ENCODE measurements at places on chromosomes 7 and 10. TPM values are rescaled to one million over a fixed set of nuclear protein-coding genes. Genes with fewer than 3 reads are reported as not detected.

DNA sequence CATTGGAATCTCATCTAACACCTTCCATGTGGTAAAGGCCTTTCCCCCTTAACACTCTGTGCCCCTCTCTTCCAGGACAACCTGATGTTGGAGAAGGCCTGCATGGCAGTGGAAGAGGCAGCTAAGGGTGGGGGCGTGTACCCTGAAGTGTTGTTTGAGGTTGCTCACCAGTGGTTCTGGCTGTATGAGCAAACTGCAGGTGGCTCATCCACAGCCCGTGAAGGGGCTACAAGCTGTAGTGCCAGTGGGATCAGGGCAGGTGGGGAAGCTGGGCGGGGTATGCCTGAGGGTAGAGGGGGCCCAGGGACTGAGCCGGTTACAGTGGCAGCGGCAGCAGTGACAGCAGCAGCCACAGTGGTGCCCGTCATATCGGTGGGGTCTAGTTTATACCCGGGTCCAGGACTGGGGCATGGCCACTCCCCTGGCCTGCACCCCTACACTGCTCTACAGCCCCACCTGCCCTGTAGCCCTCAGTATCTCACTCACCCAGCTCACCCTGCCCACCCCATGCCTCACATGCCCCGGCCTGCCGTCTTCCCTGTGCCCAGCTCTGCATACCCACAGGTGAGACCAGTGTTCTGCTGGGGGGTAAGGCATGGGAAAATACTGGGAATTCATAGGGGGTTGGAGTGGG lies 12.4 kb downstream of the NDST2 start:
- H3K27me3 ChIP-seq, result no peaks in the 10 kb centered on the region
- H3K4me3 ChIP-seq, result no peak overlapping the region
- no peak overlapping the region for H3K27ac ChIP-seq
- DNase-seq, result no peak
- peaks cover 86% of the 10 kb centered on the region for H3K36me3 ChIP-seq
- no peaks in the 10 kb centered on the region for H3K4me1 ChIP-seq

- no peak overlapping the region for H3K27ac ChIP-seq
- no peaks in the 10 kb centered on the region for H3K4me1 ChIP-seq
- H3K4me3 ChIP-seq, result no peak overlapping the region
These were observed 90.3 kb upstream of the IKZF1 start for GRCh38 chr7:50214126-50214670.

DNA sequence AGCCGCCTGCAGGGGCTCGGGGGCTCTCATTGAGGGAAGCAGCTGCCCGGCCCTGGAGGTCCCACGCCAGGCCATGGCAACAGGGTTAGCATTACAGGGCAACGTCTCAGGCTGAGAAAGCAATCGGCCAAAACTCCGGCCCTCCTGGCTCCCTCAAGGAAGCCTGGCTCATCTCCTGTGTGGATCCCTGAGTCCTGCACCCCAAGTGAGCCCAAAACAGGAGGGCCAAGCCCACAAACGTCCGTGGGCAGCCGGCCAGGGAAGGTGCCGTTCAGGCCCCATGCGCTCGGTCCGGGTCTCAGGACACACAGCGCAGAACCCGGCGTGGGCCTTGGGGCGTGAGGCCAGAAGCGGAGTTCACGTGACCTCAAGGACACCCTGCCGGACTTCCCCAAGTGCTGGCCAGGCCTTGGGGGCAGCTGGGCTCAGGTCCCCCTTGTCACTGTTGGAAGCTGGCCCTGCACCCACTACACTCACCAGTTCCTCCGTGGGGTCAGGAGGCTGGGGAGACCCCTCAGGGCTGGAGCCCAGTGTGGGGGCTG lies 8.0 kb upstream of the PWWP2B start:
- H3K4me1 ChIP-seq, result no peaks in the 10 kb centered on the region
- H3K4me3 ChIP-seq, result no peak overlapping the region
- no peaks in the 10 kb centered on the region for H3K27me3 ChIP-seq
- H3K27ac ChIP-seq, result no peak overlapping the region

GRCh38 chr10:63252095-63252762 lies 119.1 kb downstream of the NRBF2 start:
- no peaks in the 10 kb centered on the region for H3K27me3 ChIP-seq
- DNase-seq, result no peak
- H3K36me3 ChIP-seq, result peaks cover 4% of the 10 kb centered on the region
- peaks cover 9% of the 10 kb centered on the region for H3K4me1 ChIP-seq
- no peak overlapping the region for H3K27ac ChIP-seq

GRCh38 chr7:24609570-24609969 lies 36.3 kb downstream of the PALS2 start:
- H3K4me3 ChIP-seq, result no peak overlapping the region
- H3K36me3 ChIP-seq, result no peaks in the 10 kb centered on the region
- no peaks in the 10 kb centered on the region for H3K4me1 ChIP-seq
- no peaks in the 10 kb centered on the region for H3K27me3 ChIP-seq
- no peak overlapping the region for H3K27ac ChIP-seq

DNA sequence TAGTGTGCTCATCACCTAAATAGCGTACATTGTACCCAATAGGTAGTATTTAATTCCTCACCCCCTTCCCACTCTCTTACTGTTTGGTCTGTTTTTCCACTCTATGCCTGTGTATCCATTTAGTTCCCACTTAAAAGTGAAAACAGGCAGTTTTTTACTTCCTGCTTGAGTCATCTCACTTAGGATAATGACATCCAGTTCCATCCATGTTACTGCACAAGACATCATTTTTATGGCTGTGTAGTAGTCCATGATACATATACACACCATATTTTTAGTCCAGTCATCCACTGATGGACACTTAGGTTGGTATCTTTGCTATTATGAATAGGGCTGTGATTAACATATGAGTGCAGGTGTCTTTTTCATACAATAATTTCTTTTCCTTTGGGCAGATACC lies 10.1 kb downstream of the STK17A start:
- peaks cover 30% of the 10 kb centered on the region for H3K36me3 ChIP-seq
- H3K27ac ChIP-seq, result no peak overlapping the region
- peaks cover 62% of the 10 kb centered on the region for H3K4me1 ChIP-seq
- H3K4me3 ChIP-seq, result no peak overlapping the region
- H3K27me3 ChIP-seq, result no peaks in the 10 kb centered on the region

- no peak overlapping the region for H3K4me3 ChIP-seq
- no peaks in the 10 kb centered on the region for H3K4me1 ChIP-seq
- peaks cover 4% of the 10 kb centered on the region for H3K27me3 ChIP-seq
- H3K36me3 ChIP-seq, result no peaks in the 10 kb centered on the region
- DNase-seq, result no peak
These were observed 7.6 kb downstream of the ADARB2 start for GRCh38 chr10:1729751-1730150.

DNA sequence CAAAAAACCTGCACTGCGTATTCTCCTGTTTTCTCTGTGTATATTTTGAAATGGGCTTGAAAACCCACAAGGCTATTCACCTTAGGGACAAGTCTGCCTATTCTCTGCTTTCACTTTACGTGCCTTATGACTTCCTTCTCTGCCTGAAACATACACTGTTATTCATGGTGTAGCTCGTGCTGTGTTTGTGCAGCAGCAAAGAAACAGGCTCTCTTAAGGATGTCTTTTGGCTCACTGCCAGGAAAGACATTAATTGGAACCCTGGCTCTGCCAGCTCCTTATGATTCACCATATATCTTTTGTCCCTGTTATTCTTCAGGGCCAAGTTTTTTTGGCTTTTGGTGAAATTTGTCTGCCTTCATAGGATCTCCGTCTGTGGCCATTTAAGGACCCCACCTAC lies 92.4 kb downstream of the TMEM106B start:
- H3K4me3 ChIP-seq, result no peak overlapping the region
- H3K27me3 ChIP-seq, result no peaks in the 10 kb centered on the region
- H3K36me3 ChIP-seq, result no peaks in the 10 kb centered on the region
- DNase-seq, result peak; percentile 56
- H3K27ac ChIP-seq, result peak overlapping the region; percentile 44
- peaks cover 29% of the 10 kb centered on the region for H3K4me1 ChIP-seq

GRCh38 chr7:126533715-126534114 lies 719.0 kb downstream of the GRM8 start:
- no peaks in the 10 kb centered on the region for H3K36me3 ChIP-seq
- no peaks in the 10 kb centered on the region for H3K4me1 ChIP-seq
- DNase-seq, result no peak
- no peaks in the 10 kb centered on the region for H3K27me3 ChIP-seq
- no peak overlapping the region for H3K4me3 ChIP-seq
- no peak overlapping the region for H3K27ac ChIP-seq

DNA sequence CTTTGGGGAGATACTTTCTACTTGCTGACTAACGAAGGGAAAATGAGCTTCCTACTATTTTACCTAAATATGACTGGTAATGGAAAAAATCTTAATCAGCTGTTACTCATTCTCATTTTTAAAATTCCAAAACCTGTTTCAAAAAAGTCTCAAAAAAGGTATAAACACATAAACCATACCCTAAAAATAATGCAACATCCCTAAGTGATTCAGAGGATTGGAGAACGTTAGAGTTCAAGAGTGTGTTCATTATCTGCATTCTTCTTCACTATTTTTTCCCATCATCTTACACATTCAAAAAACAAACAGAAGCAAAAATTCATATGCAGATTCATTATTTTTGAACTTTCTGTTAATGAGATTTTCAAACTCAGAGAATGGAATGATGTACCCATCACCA lies 150.4 kb upstream of the GNAI1 start:
- H3K4me1 ChIP-seq, result peaks cover 61% of the 10 kb centered on the region
- no peaks in the 10 kb centered on the region for H3K36me3 ChIP-seq
- H3K4me3 ChIP-seq, result no peak overlapping the region
- H3K27ac ChIP-seq, result peak overlapping the region; percentile 85
- peak; percentile 37 for DNase-seq
- H3K27me3 ChIP-seq, result no peaks in the 10 kb centered on the region

- no peaks in the 10 kb centered on the region for H3K4me1 ChIP-seq
- peak; percentile 31 for DNase-seq
- H3K36me3 ChIP-seq, result no peaks in the 10 kb centered on the region
- no peaks in the 10 kb centered on the region for H3K27me3 ChIP-seq
These were observed 143.4 kb upstream of the ADO start for GRCh38 chr10:62661143-62661542.

- no peak for DNase-seq
- H3K27ac ChIP-seq, result no peak overlapping the region
- H3K36me3 ChIP-seq, result no peaks in the 10 kb centered on the region
- H3K4me1 ChIP-seq, result no peaks in the 10 kb centered on the region
- H3K4me3 ChIP-seq, result no peak overlapping the region
- no peaks in the 10 kb centered on the region for H3K27me3 ChIP-seq
These were observed 13.9 kb upstream of the WNT8B start for GRCh38 chr10:100448951-100449350.

- no peak overlapping the region for H3K27ac ChIP-seq
- H3K36me3 ChIP-seq, result no peaks in the 10 kb centered on the region
- H3K27me3 ChIP-seq, result no peaks in the 10 kb centered on the region
- H3K4me3 ChIP-seq, result no peak overlapping the region
- no peaks in the 10 kb centered on the region for H3K4me1 ChIP-seq
These were observed 746.0 kb upstream of the POT1 start for GRCh38 chr7:125675640-125676039.

- H3K36me3 ChIP-seq, result no peaks in the 10 kb centered on the region
- H3K27ac ChIP-seq, result no peak overlapping the region
- no peak for DNase-seq
- H3K4me1 ChIP-seq, result no peaks in the 10 kb centered on the region
These were observed 1.9 kb upstream of the SLC18A2 start for GRCh38 chr10:117239051-117239450.

GRCh38 chr7:18521945-18522566 lies 26.5 kb downstream of the HDAC9 start:
- no peak overlapping the region for H3K27ac ChIP-seq
- no peak for DNase-seq
- H3K4me1 ChIP-seq, result peaks cover 15% of the 10 kb centered on the region

DNA sequence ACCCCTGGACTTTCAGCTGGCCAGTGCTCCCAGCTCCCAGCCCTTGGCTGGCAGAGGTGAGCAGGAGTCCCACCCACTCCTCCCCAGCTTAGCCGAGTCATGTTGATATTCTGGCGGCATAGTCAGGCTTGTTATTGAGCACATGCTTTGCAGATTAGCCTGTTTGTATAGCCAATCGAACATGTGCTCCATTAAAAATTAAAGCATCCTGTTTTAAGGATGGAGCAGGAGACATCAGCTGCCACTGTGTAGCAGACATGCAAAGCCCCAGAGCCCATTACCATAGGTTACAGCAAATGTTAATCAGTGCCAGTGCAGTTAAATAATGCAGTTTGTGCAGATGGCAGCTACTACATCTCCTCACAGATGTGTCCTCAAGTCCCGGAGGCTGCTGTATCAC lies 574.6 kb upstream of the GALNT17 start:
- H3K4me3 ChIP-seq, result no peak overlapping the region
- H3K27ac ChIP-seq, result no peak overlapping the region
- H3K36me3 ChIP-seq, result no peaks in the 10 kb centered on the region

DNA sequence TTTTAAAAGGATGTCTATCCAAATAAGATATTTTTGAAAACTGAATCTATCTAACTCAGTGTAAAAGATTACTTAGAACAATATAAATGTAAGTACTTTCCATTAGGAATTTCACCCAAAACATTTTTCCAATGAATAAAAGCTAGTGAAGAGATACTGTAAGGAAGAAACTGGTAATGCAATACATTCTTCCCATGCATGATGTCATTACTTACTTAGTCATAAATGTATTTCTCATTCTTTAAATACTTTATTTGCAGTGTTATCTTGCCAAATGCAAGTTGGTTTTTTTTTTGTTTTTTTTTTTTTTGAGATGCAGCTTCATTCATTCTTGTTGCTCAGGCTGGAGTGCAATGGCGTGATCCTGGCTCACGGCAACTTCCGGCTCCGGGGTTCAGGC lies 265.6 kb downstream of the PHF14 start:
- no peak overlapping the region for H3K27ac ChIP-seq
- no peak overlapping the region for H3K4me3 ChIP-seq

- DNase-seq, result no peak
- H3K36me3 ChIP-seq, result no peaks in the 10 kb centered on the region
- H3K27ac ChIP-seq, result no peak overlapping the region
- no peaks in the 10 kb centered on the region for H3K4me1 ChIP-seq
- H3K27me3 ChIP-seq, result no peaks in the 10 kb centered on the region
These were observed 640.3 kb downstream of the NRG3 start for GRCh38 chr10:82515256-82515655.

DNA sequence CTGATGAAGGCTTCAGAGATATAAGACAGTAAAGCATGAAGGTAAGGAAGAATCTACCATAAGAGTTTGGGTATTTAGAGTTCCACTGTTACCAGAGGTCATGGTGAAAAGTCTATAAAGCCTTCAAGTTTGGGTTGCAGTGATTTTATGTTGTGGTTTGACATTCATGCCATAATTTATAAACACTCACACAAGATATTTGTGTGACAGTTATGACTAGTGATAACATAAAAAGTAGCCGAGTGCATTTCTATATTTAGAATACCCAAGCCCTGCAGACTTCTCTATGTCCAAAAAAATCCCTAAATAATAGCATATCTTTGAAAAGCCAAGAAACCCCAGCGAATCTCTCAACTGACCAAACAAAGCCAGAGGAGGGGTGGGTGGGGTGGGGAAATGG lies 229.9 kb downstream of the CXCL12 start:
- H3K27me3 ChIP-seq, result no peaks in the 10 kb centered on the region
- no peaks in the 10 kb centered on the region for H3K4me1 ChIP-seq
- DNase-seq, result no peak
- H3K4me3 ChIP-seq, result no peak overlapping the region
- no peak overlapping the region for H3K27ac ChIP-seq
- H3K36me3 ChIP-seq, result no peaks in the 10 kb centered on the region

Gene NSMCE4A
- 46.3 TPM for total RNA-seq

Gene CDC14C
- not detected for total RNA-seq

Gene SLC26A3
- not detected for total RNA-seq

Gene SH2B2
- 8.8 TPM for total RNA-seq

Gene MRLN
- not detected for total RNA-seq

Gene SFMBT2
- total RNA-seq, result 2.1 TPM

Gene TMEM236
- not detected for total RNA-seq

Gene GIMAP2
- total RNA-seq, result not detected

Gene CPN1
- not detected for total RNA-seq

Gene SPDYE11
- not detected for total RNA-seq

Gene OR2A42
- not detected for total RNA-seq

Gene ZNF107
- total RNA-seq, result 4.8 TPM
